ENCODE measurements at places on chromosomes 1 and 21.

- DNase-seq: no peak
Measured at GRCh38 chr1:168907786-168908348, 178.9 kb upstream of the DPT start.

GRCh38 chr21:44791993-44792392, 9.6 kb downstream of the UBE2G2 start:
- DNase-seq: no peak

GRCh38 chr1:201298396-201299381, 15.4 kb downstream of the PKP1 start:
- DNase-seq: no peak

- DNase-seq: no peak
Measured at GRCh38 chr1:17765444-17766411, 10.6 kb downstream of the ACTL8 start.

DNA sequence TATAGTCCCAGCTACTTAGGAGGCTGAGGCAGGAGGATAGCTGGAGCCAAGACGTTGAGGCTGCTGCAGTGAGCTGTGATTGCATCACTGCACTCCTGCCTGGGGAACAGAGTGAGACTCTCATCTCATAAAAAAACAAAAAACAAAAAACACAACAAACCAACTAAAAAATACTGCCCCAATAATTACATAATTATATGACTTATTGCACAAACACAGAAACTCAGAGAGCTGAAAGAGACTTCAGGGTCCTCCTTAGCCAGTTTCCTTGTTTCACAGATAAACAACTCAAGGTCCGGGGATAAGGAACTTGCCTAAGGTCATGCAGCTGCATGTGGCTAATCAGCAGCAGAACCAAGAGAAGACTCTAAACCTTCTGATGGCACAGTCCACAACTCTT, 11.9 kb downstream of the EXTL2 start:
- DNase-seq: no peak

GRCh38 chr1:156860628-156861423, at the start of gene NTRK1:
Gene NTRK1 (plus strand): TSS chr1:156860865. CDS start chr1:156860935, 70 bp downstream.
- DNase-seq: peak; percentile 92

DNA sequence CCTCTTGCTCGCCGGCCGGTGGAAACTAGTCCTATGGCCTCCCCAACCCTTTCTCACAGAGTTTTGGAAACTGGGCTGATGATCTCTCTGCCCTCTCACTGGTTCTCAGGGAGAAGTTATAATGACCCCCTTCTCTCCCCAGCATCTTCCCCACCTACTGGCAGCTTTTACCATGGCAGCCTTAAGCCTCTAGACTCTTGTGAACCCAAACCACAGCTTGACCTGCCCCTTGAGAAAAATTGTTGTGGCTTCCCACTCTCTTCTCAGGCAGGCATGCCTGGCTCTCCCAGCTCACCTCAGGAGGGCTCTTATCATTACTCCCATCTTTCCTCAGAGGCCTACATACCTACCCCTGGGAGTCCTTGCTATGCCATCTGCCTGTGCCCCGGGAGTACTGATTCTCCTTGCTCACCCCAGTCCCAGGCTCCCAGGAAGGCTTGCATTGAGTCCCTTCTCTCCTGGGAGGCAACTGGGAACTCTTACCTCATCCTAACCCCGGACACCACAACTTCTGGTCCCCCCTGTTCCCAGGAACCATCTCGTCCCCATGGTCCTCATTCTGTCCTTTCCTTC, 1.6 kb downstream of the NSUN4 start:
- no peak for DNase-seq

- DNase-seq: no peak
Measured at GRCh38 chr1:44460107-44460882, 55.2 kb downstream of the RNF220 start.

GRCh38 chr1:8794605-8795004, 22.8 kb downstream of the RERE start:
- DNase-seq: no peak

DNA sequence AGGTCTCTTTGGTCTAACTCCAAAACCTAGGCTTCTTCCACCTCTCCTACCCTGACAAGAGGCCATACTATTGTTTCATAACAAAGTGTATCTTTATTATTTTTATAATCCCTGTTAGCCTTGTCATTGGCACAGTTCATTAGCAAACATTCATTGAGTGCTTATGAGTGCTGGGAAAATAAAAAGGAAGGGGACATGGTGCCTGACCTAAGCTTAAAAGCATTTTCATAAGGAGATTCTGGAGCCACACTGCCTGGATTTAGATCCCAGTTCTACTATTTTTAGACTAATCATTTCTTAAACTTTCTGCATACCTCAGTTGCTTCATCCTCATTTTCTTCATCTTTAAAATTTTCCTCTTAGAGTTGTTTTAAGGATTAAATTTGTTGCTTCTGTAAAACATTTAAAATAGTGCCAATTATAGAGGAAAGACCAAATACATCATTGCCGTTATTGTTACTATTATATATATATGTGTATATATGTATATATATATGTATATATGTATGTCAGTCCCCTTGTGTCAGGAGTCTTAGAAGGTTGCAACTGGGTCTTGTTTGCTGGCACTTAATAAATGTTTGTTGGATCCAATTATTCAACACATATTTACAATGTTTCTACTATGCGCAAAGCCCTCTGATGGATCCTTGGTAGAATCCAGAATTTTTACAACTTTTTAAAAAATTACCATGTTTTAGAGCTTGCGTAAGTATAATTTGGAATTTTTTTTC, 250.9 kb upstream of the SGIP1 start:
- no peak for DNase-seq

DNA sequence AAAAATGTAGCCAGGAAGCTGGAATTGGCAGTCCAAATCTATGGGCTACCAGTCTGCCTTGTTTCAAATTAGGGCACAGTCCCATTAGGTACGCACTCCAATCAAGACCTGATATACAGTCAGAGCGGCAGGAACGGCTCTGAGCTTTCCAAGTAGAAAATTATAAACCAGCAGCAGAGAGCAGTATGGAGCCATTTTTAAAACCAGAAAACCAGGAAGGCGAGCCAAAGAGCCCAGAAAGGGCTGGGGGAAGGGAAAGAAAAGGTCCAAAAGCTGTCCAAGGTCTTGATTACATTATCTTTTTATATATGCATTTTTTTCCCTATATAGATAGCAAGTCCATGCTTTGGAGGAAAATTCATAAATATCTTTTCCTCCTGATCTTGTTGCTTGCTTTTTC, 719.0 kb downstream of the RWDD3 start:
- no peak for DNase-seq

- no peak for DNase-seq
Measured at GRCh38 chr1:174872615-174873058, 127.1 kb upstream of the CACYBP start.

DNA sequence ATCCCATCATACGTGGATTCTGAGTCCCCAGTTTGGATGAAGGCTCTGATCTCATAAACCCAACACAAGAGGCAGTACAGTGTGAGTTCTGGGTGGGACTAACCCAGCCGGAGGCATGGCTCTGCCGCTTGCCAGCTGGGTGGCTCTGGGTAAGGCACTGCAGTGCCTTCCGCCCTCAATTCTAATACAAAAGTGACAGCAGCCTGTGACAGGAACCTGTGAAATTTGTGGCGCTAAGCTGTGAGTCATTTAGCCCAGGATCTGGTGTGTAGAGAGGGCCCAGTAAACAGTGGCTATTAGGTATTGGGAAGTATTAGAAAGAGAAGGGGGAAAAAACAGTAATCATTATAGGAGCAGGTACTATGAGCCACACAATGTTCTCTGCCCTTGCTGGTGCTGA, 23.3 kb downstream of the HSPG2 start:
- DNase-seq: no peak

GRCh38 chr21:41160036-41160435, 7.9 kb upstream of the BACE2 start:
- DNase-seq: no peak

- no peak for DNase-seq
Measured at GRCh38 chr1:25477448-25478034, 46.8 kb downstream of the MACO1 start.

- no peak for DNase-seq
Measured at GRCh38 chr1:16082283-16083038, 9.0 kb upstream of the FAM131C start.

DNA sequence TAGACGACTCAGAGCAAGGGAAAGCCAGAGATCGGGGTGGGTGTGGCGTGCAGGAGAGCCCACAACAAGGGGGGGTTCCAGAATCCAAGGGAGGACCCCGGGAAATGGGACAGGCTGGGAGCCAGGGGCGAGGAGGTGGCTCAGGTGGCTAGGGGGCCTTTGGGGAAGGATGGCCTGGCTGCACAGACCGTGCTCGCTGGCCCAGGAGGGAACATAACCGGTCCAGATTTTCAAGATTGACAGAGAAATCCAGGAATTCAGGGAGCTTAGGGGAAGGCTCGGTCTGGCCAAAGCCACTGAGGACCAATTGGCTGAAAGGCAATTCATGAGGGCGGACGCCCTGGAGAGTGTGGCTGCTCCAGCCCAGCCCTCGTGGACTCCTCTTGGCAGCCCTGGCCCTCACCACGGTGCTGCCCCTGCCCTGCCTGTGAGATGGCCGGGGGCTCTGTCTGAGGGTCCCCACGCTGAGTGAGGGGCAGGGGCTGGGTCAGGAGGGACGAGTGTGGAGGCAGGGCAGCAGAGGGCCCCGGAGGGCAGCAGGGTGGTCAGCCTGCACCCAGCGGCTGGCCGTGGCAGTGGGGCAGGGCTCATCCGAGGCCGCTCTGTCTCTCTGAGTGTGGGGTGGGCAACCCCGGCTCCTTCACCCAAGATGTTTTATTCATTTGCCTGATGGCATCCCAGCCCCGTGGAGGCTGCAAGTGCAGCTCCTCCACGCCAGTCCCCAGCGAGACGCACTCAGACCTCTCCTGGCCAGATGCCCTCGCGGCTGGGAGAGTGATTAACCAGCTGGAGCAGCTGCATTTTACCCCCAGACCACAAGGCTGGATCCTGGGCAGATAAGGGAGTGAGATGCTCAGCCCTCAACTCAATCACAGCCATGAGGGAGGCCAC, 5.6 kb upstream of the LRRC3 start:
- DNase-seq: no peak

DNA sequence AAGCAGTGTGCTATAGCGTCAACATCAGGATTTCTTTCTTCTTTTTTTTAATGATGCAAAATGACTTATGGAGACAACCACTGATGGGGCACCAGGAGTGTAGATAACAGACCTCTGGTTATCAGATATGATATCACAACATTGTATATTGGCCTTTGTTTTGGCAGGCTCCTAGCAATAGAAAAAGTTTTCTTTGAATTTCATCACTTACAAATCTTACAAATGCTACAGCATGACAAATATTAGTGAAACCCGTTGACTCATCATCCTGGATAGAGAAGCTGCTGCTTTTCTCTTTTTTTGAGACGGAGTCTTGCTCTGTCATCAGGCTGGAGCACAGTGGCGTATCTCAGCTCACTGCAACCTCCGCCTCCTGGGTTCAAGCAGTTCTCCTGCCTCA, 92.9 kb downstream of the LTN1 start:
- DNase-seq: no peak

- DNase-seq: no peak
Measured at GRCh38 chr1:5351366-5351765, 640.9 kb downstream of the NPHP4 start.

GRCh38 chr1:199671684-199672083, 355.8 kb upstream of the NR5A2 start:
- DNase-seq: no peak

GRCh38 chr1:28058971-28059878, 29.2 kb downstream of the EYA3 start:
- no peak for DNase-seq

GRCh38 chr1:228238007-228238406, 30.2 kb downstream of the OBSCN start:
- no peak for DNase-seq

DNA sequence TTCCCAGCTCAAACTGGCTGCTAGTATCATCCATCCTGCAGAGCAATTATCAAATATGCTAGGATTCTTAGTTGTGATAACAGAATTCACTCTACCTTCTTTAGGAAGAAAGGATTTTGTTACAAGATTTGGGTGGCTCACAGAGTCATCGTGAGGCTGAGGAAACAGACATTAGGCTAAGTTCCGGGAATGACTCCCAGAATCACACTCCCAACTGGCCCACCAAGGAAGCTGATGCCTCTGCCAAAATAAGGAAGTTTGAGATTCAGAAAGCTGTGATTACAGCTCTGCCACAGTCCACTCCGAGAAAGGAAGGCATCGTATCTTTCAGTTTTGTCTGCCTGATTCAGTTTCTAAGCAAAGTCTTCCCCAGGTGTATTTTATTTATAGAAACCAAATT, 50.6 kb upstream of the LYPLAL1 start:
- no peak for DNase-seq

DNA sequence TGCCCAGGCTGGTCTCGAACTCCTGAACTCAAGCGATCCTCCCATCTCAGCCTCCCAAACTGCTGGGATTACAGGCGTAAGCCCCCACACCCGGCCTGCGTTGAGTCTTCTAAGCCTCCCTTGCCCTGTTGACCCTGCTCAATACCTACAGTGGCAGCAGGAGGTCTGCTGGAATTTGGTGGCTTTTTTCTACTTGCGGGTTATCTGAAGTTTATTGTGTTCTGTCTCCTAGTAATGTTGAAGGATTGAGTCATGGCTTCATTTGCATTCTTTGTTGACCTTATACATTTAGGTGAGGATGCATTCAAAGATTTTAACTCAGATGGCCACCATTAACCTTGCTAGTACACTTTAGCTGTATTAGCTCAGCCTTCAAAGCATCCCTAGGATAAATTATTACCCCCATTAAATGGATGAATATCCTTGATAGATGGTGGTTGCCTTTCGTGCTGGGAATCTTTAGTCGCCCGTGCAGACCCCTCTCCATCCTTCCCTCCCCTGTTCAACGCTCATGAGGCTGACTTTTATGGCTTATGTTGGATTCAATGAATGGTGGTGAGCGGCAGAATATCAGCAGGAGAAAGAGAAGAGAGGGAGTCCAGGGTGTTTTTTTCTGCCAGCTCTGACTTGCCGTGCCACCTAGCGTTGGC, 9.7 kb upstream of the NPPB start:
- no peak for DNase-seq

GRCh38 chr1:98021126-98021525, 100.3 kb upstream of the DPYD start:
- DNase-seq: peak; percentile 81

DNA sequence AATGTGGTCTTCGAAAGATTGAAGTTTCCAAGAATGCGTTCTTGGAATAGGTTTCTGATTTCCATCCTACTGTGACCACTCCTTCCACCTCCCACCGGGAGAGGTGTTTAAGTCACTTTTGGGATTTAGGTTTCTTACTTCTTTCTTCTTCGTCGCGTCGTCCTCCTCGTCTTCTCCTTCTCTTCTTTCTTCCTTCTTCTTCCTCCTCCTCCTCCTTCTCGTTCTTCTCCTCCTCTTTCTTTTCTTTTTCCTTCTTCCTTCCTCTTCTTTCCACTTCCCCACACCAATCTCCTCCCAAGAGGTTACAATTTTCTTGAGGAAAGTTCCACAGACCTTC, 2.1 kb downstream of the CACHD1 start:
- DNase-seq: no peak

Measured in NCI-H1694 treated with DMSO at 0.1 percent for 48 hours (cell line).